Activated CD8-positive, alpha-beta T cell treated with anti-CD3 and anti-CD28 coated beads, Interleukin-2, amount 10 ng/mL, durations not matched to agents 7 days and 5 days (primary cell): ENCODE measurements at places on chromosomes 6 and 20.

GRCh38 chr6:16741112-16742016, 19.9 kb downstream of the ATXN1 start:
- H3K27ac ChIP-seq: no peak overlapping the region
- H3K27me3 ChIP-seq: no peaks in the 10 kb centered on the region
- H3K36me3 ChIP-seq: peaks cover 50% of the 10 kb centered on the region
- H3K4me3 ChIP-seq: no peak overlapping the region
- no peak for DNase-seq

GRCh38 chr6:23137611-23138010, 568.2 kb downstream of the HDGFL1 start:
- H3K4me3 ChIP-seq: no peak overlapping the region
- no peaks in the 10 kb centered on the region for H3K27me3 ChIP-seq
- H3K27ac ChIP-seq: no peak overlapping the region
- no peak for DNase-seq

GRCh38 chr20:1824181-1824580, 71.0 kb upstream of the SIRPA start:
- H3K27me3 ChIP-seq: peaks cover 14% of the 10 kb centered on the region
- peaks cover 5% of the 10 kb centered on the region for H3K4me1 ChIP-seq
- DNase-seq: no peak
- no peaks in the 10 kb centered on the region for H3K36me3 ChIP-seq
- no peak overlapping the region for H3K27ac ChIP-seq

DNA sequence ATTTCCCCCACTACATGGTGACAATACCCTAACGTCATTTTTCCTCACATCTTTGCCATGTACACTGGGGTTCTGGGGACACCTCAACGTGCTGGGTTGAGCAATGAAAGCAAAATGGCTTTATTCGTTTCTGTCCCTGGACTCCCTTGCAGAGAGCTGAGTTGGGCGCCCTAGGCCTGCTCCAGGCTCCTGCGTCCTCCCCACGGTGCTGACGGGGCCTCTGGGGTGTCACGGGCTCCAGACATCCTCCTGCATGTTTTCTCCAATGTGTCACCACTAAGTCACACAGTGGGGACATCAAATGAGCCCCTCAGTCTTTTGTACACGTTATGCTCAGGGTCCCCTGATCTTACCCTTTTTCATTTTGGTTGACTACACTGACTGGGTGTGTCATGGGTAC, 99.8 kb downstream of the TTLL2 start:
- H3K4me3 ChIP-seq: no peak overlapping the region
- DNase-seq: no peak
- peaks cover 3% of the 10 kb centered on the region for H3K27me3 ChIP-seq
- H3K4me1 ChIP-seq: no peaks in the 10 kb centered on the region

- H3K4me1 ChIP-seq: peaks cover 79% of the 10 kb centered on the region
- H3K4me3 ChIP-seq: no peak overlapping the region
- H3K36me3 ChIP-seq: peaks cover 8% of the 10 kb centered on the region
Measured at GRCh38 chr6:15343490-15344191, 97.8 kb downstream of the JARID2 start.

DNA sequence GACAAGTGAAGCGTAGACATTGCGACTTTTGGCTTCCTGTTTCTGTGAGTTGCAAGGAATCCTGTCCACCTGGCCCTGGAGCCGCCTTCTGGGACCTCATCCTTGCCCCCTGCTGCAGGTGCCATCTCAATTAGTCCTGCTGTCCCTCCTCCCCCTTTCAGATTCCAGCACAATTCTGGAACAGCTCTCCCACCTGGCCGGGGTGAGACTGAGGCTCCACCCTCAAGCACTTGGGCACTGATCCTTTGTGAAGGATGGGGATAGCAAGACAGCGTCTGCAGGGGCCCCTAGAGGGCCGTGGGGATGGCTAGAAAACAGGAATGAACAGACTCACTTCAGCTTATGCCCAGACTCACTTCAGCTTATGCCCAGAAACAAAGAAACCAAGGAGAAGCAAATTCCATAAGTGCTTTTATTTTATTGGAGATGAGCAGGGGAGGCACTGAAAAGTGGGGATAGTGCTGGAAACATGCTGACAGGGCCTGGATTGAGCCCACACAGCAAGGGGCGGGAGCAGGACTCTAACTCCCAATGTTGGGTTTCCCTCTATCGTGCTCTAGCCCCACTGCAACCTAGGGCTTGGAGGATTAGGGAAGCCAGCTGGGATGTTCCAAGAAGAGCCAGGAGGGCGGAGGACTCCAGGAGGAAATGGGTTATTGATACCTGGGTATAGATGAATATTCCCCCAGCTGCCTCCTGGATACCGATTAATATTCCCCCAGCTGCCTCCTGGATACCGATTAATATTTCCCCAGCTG, 1.4 kb downstream of the C6orf15 start:
- DNase-seq: no peak
- H3K4me1 ChIP-seq: no peaks in the 10 kb centered on the region
- H3K27me3 ChIP-seq: peaks cover 15% of the 10 kb centered on the region
- H3K27ac ChIP-seq: no peak overlapping the region
- H3K36me3 ChIP-seq: no peaks in the 10 kb centered on the region

GRCh38 chr6:160457823-160458222, 109.6 kb downstream of the SLC22A3 start:
- no peak overlapping the region for H3K4me3 ChIP-seq
- H3K4me1 ChIP-seq: peaks cover 51% of the 10 kb centered on the region
- peaks cover 18% of the 10 kb centered on the region for H3K27me3 ChIP-seq
- no peak overlapping the region for H3K27ac ChIP-seq
- peaks cover 39% of the 10 kb centered on the region for H3K36me3 ChIP-seq

DNA sequence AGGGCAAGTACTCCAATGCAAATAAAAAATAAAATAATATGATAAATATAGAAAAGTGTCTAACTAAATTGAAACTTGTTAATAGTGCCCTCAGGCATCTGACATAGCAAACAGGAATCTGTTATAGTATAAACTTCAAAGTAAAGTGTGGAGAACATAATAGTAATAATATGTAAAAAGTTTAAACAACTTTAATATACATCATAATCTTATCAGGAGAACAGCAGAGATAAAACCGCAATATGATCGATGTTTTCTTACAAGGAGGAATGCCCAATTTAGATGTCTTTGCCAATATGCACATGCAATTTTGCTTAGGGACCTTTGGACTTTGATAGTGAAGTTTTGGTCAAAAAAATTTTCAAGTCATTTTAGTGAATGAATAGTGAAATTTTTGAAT, 514.8 kb upstream of the IMPG1 start:
- H3K27ac ChIP-seq: no peak overlapping the region
- H3K27me3 ChIP-seq: no peaks in the 10 kb centered on the region
- no peak for DNase-seq
- H3K4me3 ChIP-seq: no peak overlapping the region

- peaks cover 10% of the 10 kb centered on the region for H3K27me3 ChIP-seq
- DNase-seq: peak; percentile 25
- H3K36me3 ChIP-seq: no peaks in the 10 kb centered on the region
- H3K4me1 ChIP-seq: peaks cover 6% of the 10 kb centered on the region
Measured at GRCh38 chr6:4637691-4638433, 138.3 kb upstream of the CDYL start.

- H3K36me3 ChIP-seq: no peaks in the 10 kb centered on the region
- no peak overlapping the region for H3K27ac ChIP-seq
- DNase-seq: no peak
- H3K27me3 ChIP-seq: no peaks in the 10 kb centered on the region
Measured at GRCh38 chr6:143621159-143621873, 56.4 kb upstream of the PHACTR2 start.

GRCh38 chr20:59007665-59008511, 834 bp upstream of the CTSZ start:
- no peak for DNase-seq
- H3K4me1 ChIP-seq: peaks cover 68% of the 10 kb centered on the region
- peak overlapping the region; percentile 67 for H3K4me3 ChIP-seq
- H3K27ac ChIP-seq: no peak overlapping the region
- no peaks in the 10 kb centered on the region for H3K27me3 ChIP-seq

GRCh38 chr20:6055161-6055783, 1.4 kb upstream of the LRRN4 start:
- peaks cover 32% of the 10 kb centered on the region for H3K27me3 ChIP-seq
- H3K4me3 ChIP-seq: no peak overlapping the region
- DNase-seq: no peak
- no peaks in the 10 kb centered on the region for H3K36me3 ChIP-seq
- peaks cover 8% of the 10 kb centered on the region for H3K4me1 ChIP-seq

- H3K27me3 ChIP-seq: peaks cover 31% of the 10 kb centered on the region
- H3K4me3 ChIP-seq: no peak overlapping the region
- peaks cover 2% of the 10 kb centered on the region for H3K36me3 ChIP-seq
- H3K27ac ChIP-seq: no peak overlapping the region
- no peak for DNase-seq
Measured at GRCh38 chr20:46053416-46053815, 24.4 kb downstream of the SLC12A5 start.

- peaks cover 50% of the 10 kb centered on the region for H3K4me1 ChIP-seq
- H3K36me3 ChIP-seq: peaks cover 27% of the 10 kb centered on the region
- peak; percentile 67 for DNase-seq
- H3K27ac ChIP-seq: peak overlapping the region; percentile 93
- H3K27me3 ChIP-seq: no peaks in the 10 kb centered on the region
- H3K4me3 ChIP-seq: peak overlapping the region; percentile 94
Measured at GRCh38 chr6:15247500-15248450, 1.9 kb downstream of the JARID2 start.

DNA sequence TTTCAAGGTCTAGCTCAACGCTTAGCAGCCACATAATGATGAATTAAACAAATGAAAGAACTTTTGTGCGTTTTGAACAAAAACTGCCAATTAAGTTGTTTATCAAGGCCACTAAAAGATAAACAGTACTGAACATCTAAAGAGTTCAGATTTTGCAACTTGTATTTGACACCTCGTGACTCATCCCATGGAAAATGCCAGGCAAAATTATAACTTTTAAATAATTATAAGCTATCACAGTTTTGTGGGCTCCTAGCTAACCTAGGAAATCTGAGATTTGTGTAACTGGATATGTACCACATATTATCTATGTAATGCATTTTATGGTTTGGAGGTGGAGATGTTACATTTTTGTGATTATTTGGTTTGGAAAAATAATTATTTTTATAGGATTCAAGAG, 9.6 kb upstream of the BAG2 start:
- no peak overlapping the region for H3K27ac ChIP-seq
- no peaks in the 10 kb centered on the region for H3K27me3 ChIP-seq
- H3K4me3 ChIP-seq: no peak overlapping the region
- no peak for DNase-seq

DNA sequence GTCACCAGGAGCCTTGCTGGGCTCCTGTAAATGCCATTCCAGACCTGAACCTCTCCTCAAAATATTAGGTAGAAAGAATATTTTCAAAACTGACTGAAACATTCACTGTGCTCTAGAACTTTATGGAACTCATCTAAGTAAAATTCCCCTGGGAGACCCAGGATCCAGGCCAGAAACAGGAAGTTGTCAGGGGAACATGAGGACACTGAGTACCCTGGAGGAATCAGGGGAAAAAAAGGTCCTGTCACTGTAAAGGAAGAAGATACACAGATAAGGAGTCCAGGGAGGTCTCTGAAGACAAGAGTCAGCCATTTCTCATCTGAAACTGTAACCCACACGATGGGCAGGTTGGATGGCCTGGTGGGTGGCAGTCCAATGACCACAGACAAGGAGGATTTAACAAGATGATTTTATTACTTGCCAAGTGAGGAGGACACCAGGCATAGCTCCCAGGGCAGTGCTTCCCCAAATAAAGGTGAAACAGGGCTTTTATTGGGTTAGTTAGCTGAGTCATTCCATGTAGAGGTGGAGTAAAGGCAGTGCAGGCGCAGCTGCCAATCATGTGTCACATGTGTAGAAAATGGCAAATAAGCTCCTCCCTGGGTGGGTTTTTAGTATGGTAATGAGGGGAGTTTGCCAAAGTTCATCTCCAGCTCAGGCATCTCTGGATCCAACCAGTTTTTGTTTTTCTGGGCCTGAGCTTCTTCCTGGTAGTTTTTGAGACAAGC, 138.5 kb downstream of the RCAN2 start:
- peaks cover 4% of the 10 kb centered on the region for H3K4me1 ChIP-seq
- H3K4me3 ChIP-seq: no peak overlapping the region
- H3K27me3 ChIP-seq: peaks cover 20% of the 10 kb centered on the region

GRCh38 chr6:151323791-151324487, 67.4 kb downstream of the ZBTB2 start:
- peaks cover 24% of the 10 kb centered on the region for H3K4me1 ChIP-seq
- peaks cover 53% of the 10 kb centered on the region for H3K27me3 ChIP-seq
- no peaks in the 10 kb centered on the region for H3K36me3 ChIP-seq
- peak; percentile 79 for DNase-seq
- H3K27ac ChIP-seq: no peak overlapping the region

- DNase-seq: peak; percentile 41
- H3K27me3 ChIP-seq: peaks cover 59% of the 10 kb centered on the region
- no peak overlapping the region for H3K27ac ChIP-seq
- no peaks in the 10 kb centered on the region for H3K36me3 ChIP-seq
Measured at GRCh38 chr6:33851959-33852358, 48.2 kb upstream of the MLN start.

DNA sequence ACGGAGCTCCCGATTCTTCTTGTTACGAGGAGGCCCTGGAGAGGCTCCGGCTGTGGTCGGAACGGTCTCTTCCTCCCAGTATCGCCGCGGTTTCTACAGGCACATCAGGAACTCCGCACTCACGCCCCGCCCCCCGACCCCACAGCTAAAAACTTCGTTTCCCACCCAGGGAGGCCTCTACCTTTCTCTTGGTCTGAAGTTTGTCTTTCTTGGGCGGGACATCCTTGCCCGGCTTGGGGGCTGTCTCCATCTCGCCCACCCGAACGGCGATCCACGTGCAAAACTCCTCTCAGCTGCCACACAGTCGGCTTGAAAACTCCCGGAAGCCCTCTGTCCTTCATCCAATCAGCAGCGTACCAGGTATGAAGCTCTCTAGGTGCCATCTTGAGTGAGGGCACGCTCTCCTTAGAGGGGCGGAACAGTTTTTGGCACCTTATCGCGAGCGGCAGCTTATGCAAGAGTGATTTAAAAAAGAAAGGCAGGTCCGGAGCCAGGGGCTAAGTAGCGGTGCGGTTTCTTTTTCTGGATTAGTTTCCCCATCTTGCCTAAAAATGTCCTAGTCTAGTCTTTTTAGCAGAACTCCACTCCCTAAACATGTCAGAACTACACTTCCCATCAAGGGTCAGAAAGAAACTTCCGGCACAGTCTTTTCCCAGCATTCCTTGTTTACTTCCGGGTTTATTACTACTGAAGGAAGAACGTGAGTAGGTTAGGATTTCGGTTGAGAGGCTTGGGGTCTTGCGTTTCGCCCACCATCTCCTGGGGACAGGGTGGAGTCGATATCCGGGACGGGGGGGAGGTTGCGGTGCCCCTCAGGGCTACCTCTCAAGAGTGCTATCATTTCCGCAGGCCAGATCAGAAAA, at the start of the genes PFDN6 and WDR46:
PFDN6 (plus strand) TSS at position 681 of the 863 bp plus-strand sequence. CDS start 256 bp downstream, outside the sequence.
WDR46 (minus strand) TSS at position 319 of the 863 bp plus-strand sequence; CDS start at position 250, 69 bp downstream.
- no peaks in the 10 kb centered on the region for H3K27me3 ChIP-seq
- H3K4me3 ChIP-seq: peak within 1 kb of the TSS; percentile 97
- peak within 1 kb of the TSS; percentile 87 for H3K27ac ChIP-seq
- H3K36me3 ChIP-seq: peaks cover 64% of the 10 kb centered on the region
- peak; percentile 93 for DNase-seq
